Naive thymus-derived CD4-positive, alpha-beta T cell (primary cell): ENCODE measurements at places on chromosomes 12 and 14.
A peak's percentile ranks its signal among the peaks of the same experiment; 100 is the strongest.

GRCh38 chr14:104644656-104645378 is 40.2 kb upstream of the TMEM179 start:
- DNase-seq = no peak

DNA sequence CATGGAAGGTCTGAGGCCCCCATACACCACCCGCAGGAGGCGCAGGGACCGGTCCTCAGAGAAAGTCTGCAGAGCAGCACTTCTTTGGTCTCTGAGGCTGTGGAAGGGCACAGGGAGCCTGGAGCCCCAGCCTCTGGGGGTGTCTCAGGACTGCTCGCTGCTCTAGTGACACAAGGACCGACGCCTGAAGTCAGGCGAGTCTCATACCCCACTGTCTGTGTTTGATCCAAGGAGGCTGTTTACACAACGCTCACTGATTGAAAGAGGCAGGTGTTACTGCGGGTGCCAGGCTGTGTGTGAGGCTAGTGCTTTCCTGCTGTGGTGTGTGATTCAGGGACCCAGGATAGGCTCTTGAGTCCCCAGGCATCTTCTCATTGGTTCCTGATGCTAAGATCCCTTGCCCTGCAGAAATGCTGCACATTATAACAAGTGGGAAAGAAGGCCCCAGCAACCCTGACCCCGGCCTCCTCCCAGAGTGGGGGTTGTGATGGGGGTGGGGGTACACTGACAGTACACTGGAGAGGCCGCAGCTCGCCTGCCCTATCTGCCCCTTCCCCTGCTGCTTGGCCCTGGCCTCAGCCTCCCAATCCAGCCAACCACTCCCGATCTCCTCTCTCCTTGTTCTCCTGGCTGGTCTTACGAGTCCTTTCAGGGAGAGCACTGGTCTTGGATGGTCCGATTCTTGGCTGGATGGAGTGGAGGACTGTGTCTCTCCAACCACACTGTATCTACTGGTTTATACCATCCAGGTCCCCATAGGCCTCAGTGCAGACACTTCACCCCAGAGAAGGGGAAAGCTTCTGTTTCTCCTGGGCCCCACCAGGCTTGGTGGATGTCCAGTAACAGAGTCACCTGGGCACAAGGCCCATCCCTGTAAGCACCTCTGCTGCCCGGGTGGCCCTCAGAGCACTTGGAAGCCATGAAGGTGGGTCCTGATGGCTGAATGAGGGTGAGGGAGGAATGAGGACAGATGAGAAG is 6.6 kb downstream of the CACNA2D4 start:
- no peak for DNase-seq

DNA sequence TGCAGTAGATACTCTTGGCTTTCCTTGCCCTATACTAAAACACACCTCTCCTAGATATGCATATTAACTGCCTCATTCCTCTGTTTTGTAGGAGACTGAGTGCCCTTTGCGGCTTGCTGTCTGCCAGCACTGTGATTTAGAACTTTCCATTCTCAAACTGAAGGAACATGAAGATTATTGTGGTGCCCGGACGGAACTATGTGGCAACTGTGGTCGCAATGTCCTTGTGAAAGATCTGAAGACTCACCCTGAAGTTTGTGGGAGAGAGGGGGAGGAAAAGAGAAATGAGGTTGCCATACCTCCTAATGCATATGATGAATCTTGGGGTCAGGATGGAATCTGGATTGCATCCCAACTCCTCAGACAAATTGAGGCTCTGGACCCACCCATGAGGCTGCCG is 15.4 kb downstream of the TRAFD1 start:
- DNase-seq = no peak

- no peak for DNase-seq
These were observed 17.5 kb upstream of the TUBA1A start for GRCh38 chr12:49206389-49206788.

DNA sequence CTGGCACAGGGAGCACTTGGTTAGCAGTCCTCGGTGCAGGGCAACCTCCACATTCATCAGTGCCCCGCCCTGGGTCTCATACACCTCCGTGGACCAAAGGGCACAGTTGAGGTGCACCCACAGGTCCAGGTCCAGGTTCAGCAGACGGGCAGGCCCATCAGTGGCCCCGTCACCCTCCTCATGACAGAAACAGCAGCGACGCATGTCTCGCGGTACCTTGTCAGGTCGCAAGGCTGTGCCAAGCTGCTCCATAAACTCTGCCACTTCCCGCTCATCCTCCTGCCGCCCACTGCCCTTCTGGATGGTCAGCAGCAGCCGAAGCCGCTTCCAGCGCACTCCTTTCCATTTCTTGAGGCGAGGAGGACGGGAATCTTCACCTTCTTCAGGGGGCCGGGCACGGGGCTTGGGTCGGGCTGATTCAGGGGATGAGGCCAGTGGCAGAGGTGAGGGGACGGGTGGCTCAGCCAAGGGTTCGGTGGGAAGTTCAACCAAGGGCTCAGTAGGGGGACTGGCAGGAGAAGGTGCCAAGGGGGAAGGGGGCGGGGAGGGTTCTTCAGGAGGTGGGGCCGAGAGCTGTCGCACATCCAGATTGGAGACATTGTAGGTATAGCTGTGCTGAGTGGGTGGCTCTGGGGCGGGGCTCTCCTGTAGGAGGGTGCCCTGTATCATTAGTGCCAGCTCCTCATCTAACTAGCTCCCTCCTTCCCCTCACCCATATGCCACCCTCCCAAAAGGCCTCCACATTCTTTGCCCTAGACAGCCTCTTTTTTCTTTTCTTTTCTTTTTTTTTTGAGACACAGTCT is 8.3 kb upstream of the PRKAG1 start:
- no peak for DNase-seq

GRCh38 chr12:123907726-123908476 is 64.7 kb downstream of the CCDC92 start:
- no peak for DNase-seq

- no peak for DNase-seq
These were observed at the start of gene NRXN3 for GRCh38 chr14:78170203-78170602. TSS of gene NRXN3 (plus strand) at chr14:78170373. CDS start at chr14:78243094, 72,721 bp downstream.

DNA sequence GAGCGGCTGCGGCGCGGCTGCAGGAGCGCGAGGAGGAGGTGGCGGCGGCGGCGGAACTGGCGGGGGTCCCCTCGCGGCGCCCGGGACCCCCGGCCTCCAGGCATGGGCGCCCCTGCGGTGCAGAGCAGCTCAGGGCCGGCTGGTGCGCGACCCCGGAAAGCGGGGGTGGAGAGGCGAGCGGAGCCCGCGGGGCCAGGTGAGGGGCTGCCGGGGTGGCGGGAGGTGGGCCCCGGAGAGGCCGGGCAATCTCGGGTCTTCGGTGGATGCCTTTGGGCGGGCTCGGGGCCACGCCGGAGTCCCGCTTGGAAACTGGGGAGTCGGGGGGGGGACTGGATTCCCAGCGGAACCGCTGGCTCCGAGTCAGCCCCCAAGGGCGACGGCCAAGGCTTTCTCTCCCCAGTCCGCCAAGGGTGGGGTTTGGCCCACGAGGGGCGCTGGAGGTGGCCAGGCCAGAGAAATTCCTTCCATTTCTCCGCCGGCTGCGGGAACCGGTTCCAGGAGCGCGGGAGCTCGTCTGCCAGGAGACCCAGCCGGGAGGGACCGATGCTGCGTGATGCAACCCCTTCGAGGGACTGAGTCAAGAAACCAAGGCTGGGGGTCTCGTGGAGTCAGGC is 13.9 kb upstream of the NR4A1 start:
- no peak for DNase-seq

DNA sequence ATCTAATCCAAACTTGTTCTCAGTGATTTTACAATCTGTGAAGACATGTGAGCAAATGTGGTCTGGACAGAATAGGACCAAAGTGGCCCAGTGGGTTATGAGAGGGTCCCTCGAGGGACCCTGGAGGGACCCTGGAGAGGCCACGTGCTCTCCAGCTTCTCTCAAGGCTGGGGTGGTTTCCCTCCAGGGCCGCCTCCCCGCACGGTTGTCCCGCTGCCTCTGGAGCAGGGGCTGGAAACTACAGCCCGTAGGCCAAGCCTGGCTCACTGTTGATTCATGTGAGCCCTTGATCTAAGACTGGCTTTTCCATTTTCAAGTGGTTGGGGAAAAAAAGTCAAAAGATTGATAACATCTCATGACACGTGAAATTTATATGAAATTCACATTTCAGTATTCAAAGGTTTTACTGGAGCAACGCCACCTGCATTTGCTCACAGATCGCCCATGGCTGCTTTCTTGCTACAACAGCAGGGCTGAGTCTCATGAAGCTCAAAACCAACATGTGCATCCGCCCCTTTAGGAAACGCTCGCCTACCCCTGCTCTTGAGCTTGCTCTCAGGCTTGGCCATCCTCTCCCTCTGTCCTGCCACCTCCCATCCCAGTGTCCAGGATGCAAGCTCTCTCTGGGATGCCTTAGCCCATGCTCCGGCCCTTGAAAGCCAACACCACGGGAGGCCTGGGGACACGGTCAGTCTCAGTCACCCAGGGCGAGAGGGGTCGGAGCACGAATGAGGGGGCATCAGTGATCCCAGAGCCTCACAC is 12.1 kb upstream of the LRTM2 start:
- DNase-seq = no peak

GRCh38 chr14:78983126-78983525 is 813.0 kb downstream of the NRXN3 start:
- no peak for DNase-seq

DNA sequence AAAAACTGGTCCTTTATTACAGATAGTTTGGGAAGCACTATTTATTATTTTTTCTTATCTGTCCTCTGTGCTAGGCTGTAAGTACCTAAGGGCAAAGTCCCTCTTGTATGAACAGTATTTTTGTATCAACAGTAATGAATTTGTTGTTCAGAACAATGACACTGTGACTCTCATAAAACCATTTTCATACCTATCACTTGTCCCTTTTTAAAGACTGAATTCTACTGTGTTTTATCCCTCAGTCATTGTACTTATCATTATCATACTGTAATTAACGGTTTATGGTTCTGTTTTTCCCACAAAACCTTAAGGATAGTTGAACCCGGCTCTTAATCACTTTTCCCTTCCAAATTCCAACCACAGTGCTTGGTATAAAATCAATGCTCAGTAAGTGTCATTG is 69.4 kb downstream of the SRGAP1 start:
- DNase-seq = no peak

GRCh38 chr12:105067511-105068031 is 16.7 kb downstream of the ALDH1L2 start:
- DNase-seq = no peak

DNA sequence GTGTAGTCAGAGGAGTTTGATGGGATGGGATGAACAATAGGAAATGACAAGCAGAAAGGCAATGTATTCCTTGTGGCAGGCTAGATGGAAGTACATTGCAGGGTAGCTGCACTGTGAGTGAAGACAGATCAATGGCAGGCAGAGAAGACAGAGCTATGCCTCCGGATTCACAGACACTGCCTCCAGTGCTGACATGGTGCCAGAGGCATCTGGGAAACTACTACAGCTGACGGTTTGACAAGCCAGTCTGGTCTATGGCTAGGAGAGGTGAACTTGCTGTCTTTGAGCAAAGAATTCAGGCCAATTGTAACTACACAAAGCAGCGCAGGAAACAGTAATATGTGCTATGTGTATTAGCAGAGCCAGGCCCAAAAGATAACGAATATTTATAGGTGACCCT is 193.5 kb downstream of the DIO2 start:
- no peak for DNase-seq

DNA sequence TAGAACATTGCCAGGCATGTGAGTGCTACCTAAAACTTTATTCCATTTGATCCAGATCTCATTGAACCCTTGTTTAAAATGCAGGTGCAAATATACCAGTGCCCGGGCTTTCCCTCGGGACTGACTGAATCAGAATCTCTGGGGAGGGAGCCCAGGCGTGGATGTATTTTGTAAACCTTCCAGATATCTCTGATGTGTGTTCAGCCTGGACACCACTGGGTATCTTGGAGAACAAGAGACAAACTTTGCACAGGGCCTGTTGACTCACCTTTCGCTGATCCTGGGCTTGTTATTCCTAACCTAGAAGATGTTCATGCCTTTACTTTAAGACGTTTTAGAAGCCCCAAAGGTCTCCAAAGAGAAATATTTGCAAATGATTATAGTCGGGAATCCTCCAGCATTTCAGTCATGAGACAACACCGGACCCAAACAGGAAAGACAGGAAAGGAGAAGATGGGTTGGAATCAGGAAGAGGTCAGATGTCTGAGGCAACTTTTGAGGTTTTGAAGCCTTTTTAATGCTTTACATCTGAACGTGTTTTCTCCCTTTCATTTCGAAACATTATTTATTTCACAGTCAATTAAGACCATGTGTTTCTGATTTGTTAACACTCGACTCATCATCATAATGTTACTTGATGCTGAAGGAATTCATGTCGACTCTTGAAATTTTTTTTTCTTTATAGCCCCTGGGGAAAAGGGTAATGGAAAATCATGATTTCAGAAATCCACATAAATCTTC is 118.6 kb downstream of the PLXNC1 start:
- DNase-seq = no peak

- no peak for DNase-seq
These were observed 26.4 kb downstream of the IFT43 start for GRCh38 chr14:76011930-76012329.

GRCh38 chr14:90807060-90807459 is 9.2 kb downstream of the TTC7B start:
- DNase-seq = no peak

DNA sequence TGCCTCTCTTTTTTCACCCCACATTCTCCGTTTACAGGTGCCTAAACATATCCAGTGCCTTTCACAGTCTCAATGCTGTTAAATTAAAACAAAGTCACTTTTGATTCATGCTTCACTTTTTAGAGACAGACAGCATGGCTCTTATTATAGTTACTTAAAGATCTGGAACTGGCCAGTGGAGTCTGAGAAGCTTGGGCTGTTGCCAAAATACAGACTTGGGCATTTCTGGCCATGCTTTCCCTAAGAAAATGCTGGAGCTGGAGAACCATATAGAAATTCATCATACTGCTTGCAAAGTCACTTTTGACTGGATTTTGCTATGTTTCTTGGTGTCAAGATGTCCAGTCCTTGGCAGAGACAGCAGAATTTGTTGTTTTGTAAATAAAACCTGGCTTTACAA is 12.2 kb upstream of the GPR68 start:
- no peak for DNase-seq

- DNase-seq = no peak
These were observed 224.1 kb upstream of the EGLN3 start for GRCh38 chr14:34174973-34175372.

DNA sequence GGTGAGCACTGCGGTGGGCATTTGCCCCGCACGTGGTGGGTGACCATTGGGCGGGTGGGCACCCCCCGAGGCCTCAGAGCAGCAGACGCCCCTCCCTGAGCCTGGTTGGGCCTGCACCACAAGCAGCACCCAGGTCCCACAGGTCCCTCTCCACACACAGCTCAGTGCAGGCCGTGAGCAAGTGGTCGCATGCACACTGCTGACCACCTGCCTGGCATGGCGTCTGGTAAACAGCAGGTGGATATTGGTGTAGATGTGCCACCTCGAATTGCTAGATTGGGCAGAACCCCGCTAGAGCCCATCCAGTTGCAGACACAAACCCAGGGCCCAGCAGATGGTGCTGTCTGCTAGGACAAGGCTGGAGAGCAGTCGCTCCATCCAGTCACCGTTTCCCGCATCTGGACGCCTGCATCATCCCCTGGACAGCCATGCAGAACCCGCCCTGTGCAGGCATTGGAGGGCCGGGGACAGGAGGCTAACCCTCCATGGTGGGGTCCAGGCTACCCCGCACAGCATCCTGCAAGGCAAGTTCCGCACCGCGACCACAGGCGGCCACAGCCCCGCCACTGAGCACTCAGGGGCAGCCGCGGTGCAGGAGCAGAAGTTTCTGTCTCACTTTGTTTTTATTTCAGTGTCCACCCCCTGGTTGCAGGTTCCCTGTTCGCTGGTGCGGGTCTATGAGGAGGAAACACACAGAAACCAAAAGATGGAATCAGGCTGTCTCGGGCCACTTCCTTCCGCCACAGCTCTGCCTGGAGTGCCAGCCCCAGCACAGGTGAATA is 45.6 kb upstream of the RIMBP2 start:
- DNase-seq = peak; percentile 38

- DNase-seq = no peak
These were observed 70.2 kb downstream of the ETV6 start for GRCh38 chr12:11719678-11720099.
